ENCODE measurements at places on chromosomes 5 and 9.

DNA sequence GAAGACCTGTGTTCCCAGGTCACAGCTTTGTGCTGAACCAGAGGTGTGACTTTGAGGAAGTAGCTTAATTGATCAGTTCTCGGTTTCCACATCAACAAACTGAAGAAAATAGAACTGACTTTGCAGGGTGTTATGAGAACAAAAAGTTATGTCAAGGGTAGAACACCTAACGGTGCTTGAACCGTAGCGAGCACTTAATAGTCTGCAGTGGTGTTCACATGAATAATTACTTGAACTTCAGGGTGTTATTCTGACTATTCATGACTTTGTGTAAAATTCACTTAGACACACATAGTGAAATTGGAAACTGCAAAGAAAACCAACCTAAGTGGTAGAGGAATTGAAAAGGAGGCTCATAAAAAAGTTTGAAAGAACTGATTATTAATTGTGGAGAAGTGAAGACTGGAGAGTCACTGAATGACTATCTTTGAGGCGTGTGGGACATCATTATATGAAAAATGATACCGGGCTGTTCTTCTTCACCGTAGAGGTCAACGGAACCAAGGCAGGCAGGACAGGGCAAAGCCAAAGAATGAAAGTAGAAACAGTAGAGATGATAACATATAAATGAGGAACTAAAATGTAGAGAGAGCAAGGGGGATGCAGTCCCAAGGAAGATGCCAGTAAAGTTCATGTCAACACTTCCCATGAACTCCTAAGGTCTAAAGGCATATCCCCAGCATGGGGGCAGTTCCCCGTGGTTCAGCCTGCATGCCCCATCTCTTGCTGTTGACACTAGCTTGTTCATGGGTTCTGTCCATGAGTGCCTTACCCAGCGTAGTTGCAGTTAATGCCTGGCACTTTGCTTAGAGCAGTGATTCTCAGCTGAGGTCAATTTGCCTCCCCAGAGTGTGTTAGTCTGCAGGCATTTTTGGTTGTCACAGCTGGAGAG lies 118.7 kb downstream of the ZNF462 start:
- DNase-seq = no peak

- DNase-seq = no peak
These were observed 221.2 kb downstream of the SLC12A2 start for GRCh38 chr5:128304791-128305190.

DNA sequence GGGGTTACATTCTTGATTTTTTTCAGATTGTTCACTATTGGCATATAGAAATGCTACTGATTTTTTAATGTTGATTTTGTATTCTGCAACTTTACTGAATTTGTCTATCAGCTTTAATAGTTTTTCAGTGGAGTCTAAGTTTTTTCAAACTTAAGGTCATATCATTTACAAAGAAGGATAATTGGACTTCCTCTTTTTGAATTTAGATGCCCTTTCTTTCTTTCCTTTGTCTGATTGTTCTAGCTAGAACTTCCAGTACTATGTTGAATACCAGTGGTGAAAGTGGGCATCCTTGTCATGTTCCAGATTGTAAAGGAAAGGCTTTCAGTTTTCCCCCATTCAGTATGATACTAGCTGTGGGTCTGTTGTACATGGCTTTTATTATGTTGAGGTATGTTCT lies 49.3 kb downstream of the SREK1 start:
- no peak for DNase-seq

- no peak for DNase-seq
These were observed 605.4 kb downstream of the DNAH5 start for GRCh38 chr5:13339093-13339492.

DNA sequence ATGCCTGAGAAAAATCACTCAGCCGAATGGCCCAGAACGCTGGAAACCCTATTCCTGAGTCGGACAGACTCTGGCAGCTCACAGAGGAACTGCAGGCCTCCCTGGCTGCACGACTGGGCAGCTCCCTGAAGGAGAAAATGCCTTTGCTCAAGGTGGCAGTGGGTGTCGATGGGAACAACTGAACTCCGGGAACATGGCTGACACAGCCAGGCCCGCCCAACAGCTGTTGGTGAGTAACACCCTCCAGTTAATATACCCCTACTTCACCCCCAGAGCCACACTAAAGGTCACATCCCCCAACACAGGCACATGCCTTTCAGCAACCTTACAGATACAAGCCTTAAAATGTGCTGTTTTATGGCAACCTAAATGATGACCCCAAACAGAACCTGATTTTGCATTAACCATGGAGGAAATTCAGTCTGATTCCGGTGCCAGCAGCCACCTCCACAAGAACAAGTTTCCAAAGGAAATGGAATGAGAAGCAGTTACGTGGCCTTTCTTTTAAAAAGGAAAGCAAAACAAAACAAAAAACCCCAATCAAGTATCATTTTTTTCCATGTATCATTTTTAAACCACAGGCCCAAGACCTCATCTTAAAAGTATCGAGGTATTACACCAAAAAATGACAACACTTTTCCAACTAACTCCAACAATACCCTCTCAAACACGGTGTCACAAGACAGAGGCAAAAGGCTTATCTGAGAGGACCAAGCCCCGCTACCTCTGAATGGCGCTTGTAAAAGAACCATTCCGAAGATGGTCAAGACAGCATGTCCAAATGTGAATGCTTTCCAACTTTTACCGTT lies 3.1 kb downstream of the KLF9 start:
- no peak for DNase-seq

DNA sequence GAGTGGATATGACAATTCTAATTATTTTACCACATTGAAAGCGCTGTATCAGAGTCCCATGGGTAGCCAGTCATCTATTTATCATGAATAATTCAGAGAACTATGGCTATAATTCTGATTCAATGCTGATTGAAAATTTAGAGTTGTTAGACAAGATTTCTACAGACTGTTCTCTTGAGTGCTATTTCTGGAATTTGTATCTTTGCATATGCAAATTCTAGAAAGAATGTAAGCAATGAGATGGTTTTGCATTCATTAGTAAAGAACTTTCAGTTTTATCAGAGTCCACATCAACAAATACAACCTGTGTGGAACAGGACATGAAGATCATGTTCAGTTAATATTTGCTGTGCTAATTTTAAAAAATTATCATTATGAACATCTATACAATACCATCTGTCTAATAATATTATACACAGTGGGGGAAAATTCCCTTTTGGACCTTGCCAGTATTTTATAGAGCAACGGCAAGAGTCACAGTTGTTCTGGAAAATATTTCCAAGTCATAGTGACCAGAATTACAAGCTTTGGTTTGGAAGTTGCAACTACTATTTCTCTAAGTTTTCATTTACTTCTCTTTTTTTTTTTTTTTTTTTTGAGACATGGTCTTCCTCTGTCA lies 372.7 kb upstream of the PTGER4 start:
- DNase-seq = no peak

All from DMS153 (cell line).